ENCODE measurements at places on chromosomes 12 and 14.

DNA sequence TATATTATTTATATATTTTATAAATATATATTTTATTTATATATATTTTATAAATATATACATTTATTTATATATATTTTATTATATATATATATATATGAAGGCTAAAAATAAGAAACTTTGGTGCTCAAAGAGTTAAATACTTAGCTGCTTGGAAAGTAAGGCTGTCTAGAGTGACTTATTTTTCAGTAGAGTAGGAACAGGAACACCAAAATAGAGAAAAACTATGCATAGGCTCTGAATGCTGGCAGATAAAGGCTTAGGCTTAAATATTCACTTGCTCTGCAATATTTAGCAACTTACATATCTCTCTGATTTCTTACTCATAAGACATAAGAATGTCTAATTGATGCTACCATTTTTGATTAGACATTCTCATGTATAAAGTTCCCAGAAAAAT, 991.2 kb downstream of the VRK1 start:
- DNase-seq, result no peak

DNA sequence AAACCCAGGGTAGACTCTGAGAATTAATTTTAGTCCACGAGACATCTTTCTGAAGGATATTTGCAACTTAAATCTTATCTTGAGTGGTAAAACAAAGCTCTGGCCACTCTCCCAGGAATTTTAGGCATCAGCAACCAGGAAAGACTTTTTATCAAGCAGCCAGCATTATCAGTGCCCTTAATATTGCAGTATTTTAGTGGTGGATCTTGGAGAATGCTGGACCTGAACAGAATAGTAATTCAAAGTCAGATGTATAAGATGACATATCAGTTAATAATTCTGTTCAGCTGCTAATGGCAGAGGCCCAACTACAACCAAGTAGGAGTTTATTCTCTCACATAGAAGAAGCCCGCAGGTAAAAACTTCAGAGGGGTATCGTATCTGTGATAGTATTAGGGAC, 59.0 kb upstream of the CRY1 start:
- no peak for DNase-seq

GRCh38 chr14:37262649-37263048, 64.9 kb downstream of the MIPOL1 start:
- no peak for DNase-seq

GRCh38 chr14:43792980-43793379, 714.1 kb downstream of the FSCB start:
- DNase-seq, result no peak

GRCh38 chr14:38310420-38310995, 54.6 kb upstream of the CLEC14A start:
- DNase-seq, result no peak

- peak; percentile 17 for DNase-seq
Observed at GRCh38 chr12:111359231-111359913, 9.5 kb downstream of the PHETA1 start.

DNA sequence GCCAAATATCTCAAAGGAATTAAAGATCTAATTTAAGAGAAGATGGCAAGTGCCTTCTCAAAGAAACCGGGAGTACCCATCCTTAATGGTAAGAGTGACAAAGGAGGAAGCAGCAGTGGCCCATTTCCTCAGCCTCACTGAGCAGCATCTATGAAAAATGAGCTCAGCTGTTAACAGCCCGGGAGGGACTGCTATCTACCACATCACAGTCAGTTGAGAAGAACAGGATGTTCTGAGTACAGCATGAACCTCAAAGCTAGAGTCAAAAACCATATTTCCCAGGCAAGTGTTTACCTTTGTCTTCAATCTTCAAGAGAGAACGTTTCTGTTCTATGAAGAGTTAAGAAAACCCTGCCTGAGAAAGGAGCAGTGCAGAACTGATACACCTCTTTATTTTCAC, 115.0 kb downstream of the BTG1 start:
- peak; percentile 75 for DNase-seq

GRCh38 chr12:97513950-97514349, 51.3 kb downstream of the RMST start:
- DNase-seq, result no peak

GRCh38 chr12:86774841-86775388, 518.7 kb upstream of the MGAT4C start:
- DNase-seq, result no peak

GRCh38 chr14:98167275-98167674, 1104.7 kb downstream of the BCL11B start:
- DNase-seq, result no peak

GRCh38 chr12:96078231-96079135, 43.1 kb upstream of the LTA4H start:
- no peak for DNase-seq

- DNase-seq, result no peak
Observed at GRCh38 chr12:65997056-65997455, 133.5 kb downstream of the LLPH start.

DNA sequence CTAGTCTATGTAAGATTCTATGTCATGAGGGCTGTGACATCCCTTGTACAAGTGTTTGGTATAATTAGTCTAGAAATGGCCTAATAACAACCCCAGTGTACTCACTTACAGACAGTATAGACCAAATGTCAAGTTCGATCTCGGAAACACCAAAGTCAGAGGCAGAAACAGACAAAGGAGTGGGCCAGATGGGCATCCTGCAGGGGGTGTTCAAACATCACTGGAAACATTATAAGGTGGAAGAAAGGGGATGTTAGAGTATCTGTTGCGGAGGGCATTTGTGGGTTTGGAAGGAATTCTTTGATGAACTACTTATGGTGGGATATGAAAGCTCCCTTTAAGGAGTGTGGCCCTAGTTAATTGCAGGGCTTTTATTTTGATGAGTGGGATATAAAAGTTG, 134.6 kb downstream of the ESR2 start:
- no peak for DNase-seq

DNA sequence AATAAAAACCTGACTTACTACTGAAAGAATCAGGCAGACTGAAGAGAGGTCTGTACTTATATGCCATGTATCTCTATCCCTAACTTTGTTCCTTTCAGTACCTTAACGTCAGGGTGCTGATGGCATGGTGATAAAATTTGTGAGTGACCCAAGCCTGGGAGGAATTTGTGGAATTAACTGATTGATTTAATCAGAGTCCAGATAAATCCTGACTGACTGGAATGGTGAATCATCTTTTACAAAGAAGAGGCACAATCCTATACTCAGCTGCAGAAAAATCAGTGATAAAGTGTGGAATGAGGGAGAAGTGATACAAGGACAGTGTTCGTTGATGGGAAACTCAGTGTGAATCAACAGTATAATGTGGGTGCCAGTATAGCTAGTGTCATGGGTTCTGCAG, 3.7 kb downstream of the TDG start:
- no peak for DNase-seq

Measured in immature natural killer cell (primary cell).